ENCODE measurements at places on chromosomes 1 and 21.

DNA sequence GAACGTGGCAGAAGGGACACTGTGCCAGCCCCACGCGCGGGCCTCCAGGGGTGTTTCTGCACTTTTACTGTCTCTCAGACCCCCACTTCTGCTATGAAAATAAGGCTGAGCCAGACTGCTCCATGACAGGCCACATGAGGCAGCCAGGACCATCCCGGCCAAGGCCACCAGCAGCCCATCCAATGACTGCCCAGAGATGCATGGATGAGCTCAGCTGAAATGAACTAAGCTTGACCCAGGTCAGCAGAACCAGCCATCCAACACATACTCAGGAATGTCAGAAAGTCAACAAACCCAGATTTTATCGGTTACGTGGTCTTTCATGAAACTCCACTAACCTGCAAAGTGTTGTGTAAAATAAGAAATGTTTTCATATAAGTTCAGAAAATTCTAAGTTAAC is 51.2 kb downstream of the CCDC185 start:
- DNase-seq = no peak

DNA sequence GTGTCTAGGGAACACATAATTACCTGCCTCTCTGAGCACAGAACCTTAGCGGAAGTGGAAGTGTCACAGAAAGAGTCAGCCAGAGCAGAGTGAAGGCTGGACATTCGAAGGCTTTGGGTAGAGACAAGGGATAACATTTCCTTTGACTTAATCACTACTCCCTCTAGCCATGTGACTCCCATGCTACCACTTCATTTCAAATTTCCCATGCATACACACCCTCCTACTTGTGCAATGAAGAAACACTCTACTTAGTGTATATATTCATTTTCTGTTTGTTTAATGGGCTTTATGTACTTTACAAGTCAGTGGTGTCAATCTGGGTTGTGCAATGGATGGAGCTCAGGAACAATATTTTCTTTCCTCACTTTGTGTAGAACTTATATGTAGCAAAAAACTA is 6.9 kb downstream of the ANKRD35 start:
- DNase-seq = no peak

DNA sequence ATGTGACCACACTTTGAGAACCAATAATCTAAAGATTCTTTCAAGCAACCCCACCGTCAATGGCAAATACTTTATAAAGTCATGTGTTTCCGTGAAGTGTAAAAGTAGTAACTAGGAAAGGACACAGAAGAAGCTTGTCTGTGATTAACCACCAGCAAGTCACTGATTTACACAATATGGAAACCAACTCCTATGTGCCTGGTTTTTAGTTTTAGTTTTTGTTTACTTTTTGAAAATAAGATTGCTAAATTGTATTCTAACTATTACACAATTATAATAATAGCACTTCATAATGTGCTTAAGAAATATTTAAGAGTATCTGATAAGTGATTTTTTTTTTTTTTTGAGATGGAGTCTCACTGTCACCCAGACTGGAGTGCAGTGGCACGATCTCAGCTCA is 13.0 kb downstream of the FMO2 start:
- no peak for DNase-seq

DNA sequence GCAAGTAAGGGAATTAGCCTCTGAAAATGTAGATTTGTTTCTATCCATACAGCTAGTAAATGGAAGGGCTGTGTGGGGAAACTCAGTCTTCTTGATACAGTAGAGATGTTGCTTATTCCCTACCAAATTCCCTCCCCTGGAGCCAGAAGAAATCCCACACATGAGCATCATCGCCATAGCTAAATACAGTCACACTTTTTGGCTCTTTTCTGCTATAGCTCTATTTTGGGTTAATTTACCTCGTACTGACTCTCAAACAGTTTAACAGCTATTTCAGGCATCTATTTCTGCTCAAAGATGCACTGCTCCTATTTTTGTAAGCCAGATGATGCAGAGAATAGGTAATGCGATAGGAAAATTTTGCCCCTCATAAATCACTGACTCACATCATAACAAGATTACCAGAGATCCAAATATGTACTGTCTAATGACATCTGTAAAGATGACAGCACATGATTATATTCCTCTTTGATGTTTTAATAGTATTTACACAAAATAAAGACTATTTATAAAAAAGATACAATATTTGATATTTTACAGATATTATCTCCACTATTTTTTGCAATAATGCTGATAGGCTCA is 58.6 kb downstream of the XCL1 start:
- DNase-seq = no peak

DNA sequence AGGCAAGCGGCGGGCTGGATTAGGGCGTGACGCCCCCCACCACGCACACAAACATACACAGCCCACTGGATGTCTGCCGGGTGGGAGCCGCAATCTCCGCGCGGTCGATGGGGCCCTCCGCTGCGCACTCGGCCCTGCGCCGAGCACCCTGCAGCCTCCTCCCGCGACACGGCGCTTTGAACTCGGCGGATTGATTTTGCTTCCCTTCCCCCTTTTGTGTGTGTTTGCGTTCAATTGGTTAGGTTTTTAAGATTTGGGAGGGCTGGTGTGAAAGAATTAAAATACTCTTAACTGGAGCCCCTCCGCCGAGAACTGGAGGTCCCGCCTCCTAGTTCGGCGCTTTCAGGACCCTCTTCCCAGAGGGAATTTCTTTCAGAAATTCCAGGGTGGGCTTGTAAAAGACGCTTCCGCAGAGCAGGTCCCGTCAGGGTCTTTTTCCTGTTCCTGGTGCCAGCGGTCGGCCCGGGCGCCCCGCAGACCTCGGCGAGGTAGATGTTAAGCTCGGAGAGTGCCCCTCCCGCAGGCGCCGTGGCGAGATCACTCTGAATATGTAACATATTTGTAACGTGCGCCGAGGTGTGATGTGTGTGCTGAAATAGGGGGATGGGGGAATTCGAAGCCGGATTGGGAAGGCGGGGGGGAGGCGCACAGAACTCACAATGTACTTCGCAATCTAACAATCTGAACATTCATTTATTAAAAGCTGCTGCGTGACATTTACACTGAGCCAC is 8.0 kb upstream of the BARHL2 start:
- no peak for DNase-seq

- no peak for DNase-seq
Measured at GRCh38 chr1:87437663-87438295, 109.1 kb downstream of the LMO4 start.

DNA sequence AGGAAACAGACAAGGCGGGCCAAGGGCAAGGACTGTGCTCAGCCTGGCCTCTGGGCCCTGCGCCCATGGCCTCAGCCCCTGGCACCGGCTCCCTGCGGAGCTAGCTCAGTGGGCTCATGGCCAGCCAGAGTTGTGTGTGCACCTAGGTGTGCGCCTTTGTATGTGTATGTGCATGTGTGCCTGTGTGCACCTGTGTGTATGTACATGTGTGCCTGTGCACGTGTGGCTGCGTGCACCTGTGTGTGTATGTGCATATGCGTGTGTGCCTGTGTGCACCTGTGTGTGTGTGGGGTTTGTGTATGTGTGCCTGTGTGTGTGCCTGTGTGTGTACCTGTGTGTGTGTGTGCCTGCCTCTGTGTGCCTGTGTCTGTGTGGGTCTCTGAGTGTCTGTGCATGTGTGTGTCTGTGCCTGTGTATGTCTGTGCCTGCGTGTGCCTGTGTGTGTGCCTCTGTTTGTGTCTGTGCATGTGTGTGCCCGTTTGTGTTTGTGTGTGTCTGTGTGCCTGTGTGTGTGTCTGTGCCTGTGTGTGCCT is 7.4 kb downstream of the GPR137B start:
- DNase-seq = no peak

GRCh38 chr1:1033731-1034438 is 14.0 kb downstream of the AGRN start:
- no peak for DNase-seq

- DNase-seq = no peak
Measured at GRCh38 chr1:197041486-197042353, 25.3 kb downstream of the F13B start.

DNA sequence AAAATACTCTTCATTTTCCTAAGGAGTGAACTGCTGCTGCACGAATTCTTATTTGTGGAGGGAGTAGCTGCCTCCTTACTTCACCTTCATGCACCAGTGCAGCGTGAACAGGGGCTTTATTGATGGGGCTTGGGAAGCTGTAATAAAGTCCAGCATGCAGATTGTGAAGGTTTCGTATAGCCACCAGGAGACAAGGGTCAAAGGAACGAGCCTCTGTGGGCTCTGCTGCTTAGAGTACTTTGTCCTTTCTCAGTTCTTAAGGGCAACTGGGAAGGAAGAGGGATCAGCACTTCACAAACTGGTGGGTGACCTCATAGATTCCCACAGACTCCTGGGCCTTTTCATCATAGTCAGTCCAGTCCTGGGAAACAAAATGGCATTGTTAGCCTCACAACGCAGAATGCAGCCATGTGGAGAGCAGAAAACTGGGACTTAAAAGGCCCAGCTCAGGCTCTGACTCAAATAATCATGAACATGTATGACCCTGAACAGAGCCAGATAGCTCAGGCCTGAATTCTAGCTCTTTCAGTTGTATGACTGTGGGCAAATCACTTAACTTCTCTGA is 6.0 kb downstream of the CZIB start:
- DNase-seq = no peak

DNA sequence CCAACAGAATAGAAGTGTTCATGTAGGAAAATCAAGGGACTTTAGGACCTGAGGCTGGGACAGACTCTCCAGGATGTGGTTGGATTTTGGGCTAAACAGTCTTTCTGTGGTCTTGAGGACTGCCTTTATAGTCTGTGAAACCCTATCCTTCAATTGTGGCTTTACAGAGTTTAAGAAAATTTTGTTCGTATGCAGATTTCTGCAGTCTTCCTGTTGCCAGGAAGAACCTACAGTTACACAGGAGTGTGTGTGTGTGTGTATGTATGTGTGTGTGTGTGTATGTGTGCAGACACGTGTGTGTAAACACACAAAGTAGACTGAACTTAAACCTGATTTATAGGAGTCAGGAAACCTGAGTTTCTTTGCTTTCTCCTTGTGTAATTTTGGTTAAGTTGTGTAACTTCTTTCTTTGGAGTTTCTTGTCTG is 22.8 kb downstream of the NEK7 start:
- no peak for DNase-seq

GRCh38 chr21:20253261-20253660 is 744.9 kb upstream of the NCAM2 start:
- DNase-seq = no peak

- DNase-seq = no peak
Measured at GRCh38 chr1:89254658-89255287, 17.9 kb downstream of the GBP5 start.

- DNase-seq = no peak
Measured at GRCh38 chr21:31730712-31731055, 1.2 kb downstream of the SCAF4 start.

GRCh38 chr1:81387446-81387845 is 413.3 kb upstream of the ADGRL2 start:
- DNase-seq = no peak

DNA sequence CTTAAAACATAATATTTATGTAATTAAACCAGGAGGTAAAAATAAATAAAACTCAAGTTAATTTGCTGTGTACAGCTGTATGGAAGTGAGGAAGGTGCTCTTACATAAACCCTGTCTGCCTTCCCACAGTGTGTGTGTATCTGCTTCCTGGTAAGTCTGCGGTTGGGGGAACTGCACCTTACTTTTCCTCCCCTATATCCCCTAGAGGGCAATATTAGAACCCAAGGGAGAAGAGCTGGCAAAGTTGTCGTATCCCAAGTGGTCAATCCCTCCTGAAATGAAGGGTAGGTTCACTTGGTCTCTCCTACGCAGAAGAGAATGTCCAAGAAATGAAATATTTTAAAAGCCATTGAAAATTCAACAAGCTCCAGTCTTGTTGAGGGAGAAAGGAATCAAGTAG is 17.8 kb upstream of the JAK1 start:
- DNase-seq = no peak

- no peak for DNase-seq
Measured at GRCh38 chr1:224114787-224115175, 870 bp downstream of the FBXO28 start.

DNA sequence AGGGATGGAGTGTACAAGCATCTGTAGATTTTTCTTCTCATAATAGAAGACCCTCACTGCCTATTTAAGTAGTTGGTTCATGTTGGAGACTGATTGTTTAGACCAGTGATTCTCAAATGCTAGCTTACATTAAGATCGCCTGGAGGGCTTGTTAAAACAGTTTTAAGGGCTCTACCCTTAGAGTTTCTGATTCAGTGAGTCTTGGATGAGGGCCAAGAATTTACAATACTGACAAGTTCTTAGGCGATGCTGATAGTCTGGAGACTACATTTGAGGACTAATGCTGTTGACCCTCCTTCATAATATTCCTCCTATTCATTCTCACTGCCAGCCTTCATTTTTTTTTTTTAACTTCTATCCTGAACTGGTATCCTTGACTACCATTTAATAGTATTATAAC is 15.2 kb upstream of the AGO3 start:
- no peak for DNase-seq

DNA sequence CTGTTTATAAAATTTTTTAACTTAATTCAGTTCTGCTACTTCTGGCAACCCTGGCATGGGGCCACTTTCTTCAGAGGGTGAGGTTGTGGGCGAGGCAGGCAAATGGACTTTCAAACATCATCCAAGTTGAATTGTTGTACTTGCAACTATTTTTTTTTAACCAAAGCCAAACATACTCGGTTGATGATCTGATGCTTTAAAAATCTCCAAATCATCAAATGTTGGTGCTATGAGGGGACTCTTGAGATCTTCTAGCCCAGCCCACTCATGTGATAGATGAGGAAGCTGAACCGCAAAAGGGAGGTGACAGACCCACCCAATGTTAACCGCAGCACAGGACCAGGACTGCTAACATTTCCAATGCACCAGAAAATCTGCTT is 6.7 kb downstream of the SLC1A7 start:
- no peak for DNase-seq

- DNase-seq = no peak
Measured at GRCh38 chr1:153475282-153475681, 14.8 kb upstream of the S100A7 start.

GRCh38 chr1:217660353-217661062 is 29.4 kb downstream of the SPATA17 start:
- no peak for DNase-seq

DNA sequence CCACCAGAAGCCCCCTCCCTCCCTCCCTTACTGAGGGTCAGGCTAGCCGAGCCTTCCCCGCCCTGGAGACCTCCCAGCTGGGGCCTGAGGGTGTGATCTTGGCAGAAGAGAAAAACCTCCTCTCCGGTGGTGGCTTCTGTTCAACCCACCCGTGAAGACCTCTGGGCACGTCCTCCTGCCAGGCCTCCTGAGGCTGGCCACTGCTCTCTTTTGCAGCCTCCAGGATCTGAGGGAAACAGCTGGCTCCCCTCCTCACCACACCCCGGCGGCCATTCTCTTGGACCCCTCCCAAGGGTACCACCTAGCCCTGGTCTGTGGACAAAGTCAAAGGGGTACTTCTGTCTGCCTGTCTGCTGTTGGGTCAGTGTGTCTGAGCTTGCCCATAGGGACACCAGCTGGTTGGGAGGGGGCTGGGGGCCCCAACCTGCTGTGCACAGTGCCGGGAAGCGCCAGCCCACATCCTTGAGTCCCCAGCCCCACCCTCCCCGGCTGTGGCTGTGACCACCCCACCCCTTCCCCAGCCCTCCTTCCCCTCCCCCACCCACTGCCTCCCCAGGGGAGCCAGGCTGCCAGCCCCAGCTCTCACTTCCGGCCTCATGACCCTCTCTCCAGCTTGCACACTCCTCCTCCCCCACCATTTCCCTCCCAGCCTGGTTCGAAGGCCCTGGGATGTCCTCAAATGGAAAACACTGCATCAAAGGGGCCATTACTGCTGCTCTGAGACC is 48.1 kb downstream of the AHDC1 start:
- no peak for DNase-seq

GRCh38 chr1:6454856-6455751 is 10.9 kb downstream of the TNFRSF25 start:
- no peak for DNase-seq

Measured in T-helper 22 cell (primary cell).